Hematopoietic multipotent progenitor cell treated with erythropoietin and hydrocortisone succinate and interleukin-3 and kit ligand, for 17 days (in vitro differentiated cells): ENCODE measurements at places on chromosomes 6 and 20.

DNA sequence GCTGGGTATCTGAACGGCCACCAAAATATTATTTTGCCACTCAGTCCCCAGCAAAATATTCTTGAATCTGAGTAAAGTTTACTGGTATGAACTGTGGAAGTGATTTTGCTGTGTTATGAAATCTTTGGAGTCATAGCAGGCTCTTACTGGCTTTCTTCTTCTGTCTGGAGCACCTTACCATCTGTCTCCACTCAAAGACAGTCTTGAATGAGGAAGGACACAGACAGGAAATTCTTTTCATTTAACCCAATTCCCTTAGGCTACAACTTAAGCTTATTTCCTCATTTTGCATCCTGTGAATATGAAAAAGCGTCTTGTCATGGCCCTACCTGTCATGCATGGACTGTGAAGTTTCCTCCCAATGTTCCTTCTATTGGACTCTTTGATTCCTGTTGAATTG lies 24.7 kb downstream of the FNDC1 start:
- no peak for DNase-seq

DNA sequence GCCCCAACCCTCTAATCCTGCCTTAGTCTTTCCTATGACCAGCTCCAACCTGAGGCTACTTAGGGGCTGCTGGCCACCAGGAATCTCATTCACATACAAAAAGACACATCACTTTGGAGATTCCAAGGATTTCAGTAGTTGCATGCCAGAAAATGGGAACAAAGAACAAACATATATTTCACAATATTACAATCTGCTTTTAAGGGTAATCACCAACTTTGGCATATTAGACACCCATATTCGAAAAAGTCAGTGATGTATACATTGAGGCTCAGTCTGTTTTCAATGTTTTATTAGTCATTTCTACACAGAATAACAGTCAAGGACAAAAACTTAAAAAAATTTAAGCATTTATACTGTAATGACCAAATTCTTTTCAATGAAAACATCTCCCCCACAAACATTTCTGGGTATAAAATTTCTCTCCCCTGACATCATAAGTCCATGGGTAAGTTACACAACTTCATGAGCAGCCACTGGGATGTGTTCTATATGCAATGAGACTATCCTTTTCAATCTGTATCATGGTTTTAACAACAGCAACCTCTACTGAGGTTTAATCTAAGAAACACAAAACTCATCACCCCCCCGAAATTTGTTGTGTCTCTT lies 103.5 kb downstream of the MAP7 start:
- no peak for DNase-seq

DNA sequence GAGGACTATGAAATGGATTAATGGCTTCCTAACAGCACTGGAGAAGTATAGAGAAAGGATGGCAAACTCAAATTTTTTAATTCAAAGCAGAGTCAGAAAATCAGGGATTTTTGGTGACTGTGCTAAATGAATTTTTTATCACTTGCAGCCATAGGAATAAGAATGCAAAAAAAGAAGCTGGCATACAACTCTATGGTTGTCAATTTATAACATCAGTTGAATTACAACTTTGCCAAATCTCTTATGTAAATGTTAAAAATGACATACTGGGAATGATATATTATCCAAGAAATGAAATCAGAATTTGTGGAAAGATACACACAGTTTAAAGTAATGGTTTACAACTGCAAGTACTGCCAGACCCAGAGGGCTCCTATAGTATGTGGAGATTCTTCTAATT lies 106.5 kb downstream of the HTR1B start:
- no peak for DNase-seq

GRCh38 chr20:46351357-46352058 lies 43.2 kb upstream of the CDH22 start:
- no peak for DNase-seq
